Skin of body (tissue), 3 donors: ENCODE measurements at places on chromosomes 4 and X. TPM values are rescaled to one million over a fixed set of nuclear protein-coding genes. Genes with fewer than 3 reads are reported as not detected.
A peak's percentile ranks its signal among the peaks of the same experiment; 100 is the strongest.

The KDR gene
- total RNA-seq = 32.4 TPM

The ATOH1 gene
- 0.30 TPM for total RNA-seq

The YY2 gene
- total RNA-seq = 2.5 TPM

The GAGE12J gene
- total RNA-seq = not detected

The IL1RAPL1 gene
- total RNA-seq = 3.3 TPM

The UGDH gene
- 46.2 TPM for total RNA-seq

The ITIH6 gene
- 0.10 TPM for total RNA-seq

The UXT gene
- total RNA-seq = 75.8 TPM

The PLXNB3 gene
- 2.2 TPM for total RNA-seq

The MAGEA4 gene
- not detected for total RNA-seq

The OSTC gene
- total RNA-seq = 108 TPM

The MSN gene
- 77.5 TPM for total RNA-seq

GRCh38 chrX:149275836-149276235 is 229.3 kb downstream of the IDS start:
- DNase-seq = no peak

DNA sequence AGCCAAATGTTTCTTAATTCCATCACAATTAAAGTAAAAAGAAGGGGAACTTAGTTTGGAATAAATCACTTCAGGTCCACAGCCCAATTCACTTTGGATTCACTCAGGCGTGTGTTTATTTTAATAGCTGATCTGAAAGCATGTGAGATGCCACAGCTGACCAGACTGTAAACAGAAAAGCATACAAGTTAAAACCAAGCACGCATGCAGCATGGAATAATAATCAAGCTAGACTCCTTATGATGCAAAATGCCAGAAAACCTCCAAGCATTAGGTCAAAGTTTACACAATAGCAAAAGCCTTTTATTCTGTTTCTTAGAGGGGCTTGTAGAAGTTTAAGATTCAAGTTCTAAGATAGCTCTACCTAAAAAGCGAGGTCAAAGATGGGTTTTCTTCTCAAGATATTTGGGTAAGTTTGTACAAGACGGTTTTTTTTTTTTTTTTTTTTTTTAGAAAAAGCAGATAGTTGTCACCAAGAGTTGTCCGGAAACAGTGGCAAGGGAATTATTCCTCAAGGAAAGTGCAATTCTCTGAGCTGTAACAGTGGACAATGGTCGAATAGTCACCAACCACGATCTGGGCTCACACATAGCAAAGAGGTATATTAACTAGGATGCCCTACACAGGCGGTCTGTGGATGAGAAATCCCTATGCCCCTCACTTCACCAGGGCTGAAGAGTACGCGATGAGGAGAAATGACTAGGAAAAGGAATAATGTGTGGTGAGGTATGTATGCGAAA is 763 bp upstream of the PRRG1 start:
- no peak for DNase-seq

GRCh38 chr4:164924670-164925238 is 47.8 kb downstream of the APELA start:
- DNase-seq = no peak

DNA sequence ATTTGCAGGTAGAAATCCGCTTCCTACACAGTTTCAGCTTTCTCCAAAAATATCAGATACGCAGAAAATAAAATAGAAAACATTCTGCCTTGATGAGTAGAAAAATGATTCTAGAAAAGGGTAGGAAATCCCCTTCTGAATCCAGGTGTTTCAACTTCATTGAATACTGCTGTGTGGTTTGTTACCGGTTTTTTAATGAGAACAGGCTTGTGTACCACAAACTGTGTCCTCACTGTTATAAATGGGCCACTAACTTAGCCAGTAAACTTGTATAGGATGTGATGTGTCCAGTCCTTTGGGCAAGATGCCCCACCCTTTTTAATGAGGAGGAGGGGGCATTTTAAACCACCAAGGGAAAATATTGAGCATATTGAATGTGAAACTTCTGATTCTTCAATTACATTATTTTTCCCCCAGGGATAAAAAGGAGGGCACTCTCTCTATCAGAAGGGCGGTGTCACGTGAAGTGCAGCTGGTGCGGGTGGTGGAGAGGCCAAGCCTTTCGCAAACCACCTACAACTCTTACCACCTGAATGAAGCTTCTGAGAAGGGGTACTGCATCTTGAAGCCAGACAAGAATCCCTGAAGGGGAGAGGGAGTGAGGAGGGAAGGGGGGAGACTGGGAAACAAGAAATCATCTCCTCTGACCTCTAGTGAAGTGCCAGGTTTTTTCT is 4.5 kb downstream of the CXXC4 start:
- no peak for DNase-seq

GRCh38 chr4:10069075-10069642 is 47.4 kb downstream of the WDR1 start:
- DNase-seq = no peak

GRCh38 chrX:23844502-23845138 is 61.6 kb downstream of the SAT1 start:
- no peak for DNase-seq

DNA sequence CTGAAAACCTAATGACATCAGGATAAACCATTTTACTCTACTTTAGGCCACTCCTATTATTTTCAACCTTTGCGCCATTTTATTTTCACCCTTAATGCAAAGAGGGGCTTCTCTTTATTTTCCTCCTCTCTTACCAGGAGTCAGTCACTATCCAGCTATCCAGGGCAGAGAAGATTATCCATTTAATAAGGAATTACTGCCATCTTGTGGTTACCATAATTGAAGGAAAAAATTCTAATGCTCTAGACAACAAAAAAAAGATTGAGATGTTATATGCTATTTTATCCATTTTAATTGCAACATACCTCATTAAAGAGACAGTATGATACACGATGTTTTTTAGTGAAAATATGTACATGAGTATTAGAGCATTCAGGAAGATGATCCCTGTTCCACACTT is 514.5 kb upstream of the FAM241A start:
- DNase-seq = peak; percentile 37

DNA sequence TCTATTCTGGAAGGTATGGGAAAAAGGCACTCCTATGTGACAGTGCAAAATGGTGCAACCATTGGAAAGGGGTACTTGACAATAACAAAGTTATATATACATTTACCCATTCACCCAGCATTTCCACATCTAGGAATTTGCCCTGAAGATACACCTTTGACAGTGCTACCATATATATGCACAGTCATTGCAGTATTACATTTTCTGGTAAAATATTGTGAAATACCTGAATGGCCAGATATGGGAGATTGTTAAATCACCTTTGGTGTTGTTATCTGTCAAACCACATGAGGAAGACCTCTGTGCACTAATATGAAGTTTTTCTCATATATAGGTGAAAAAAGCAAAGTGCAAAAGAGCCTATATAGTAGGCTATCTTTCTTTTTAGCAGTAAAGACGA is 53.5 kb downstream of the SMAD1 start:
- no peak for DNase-seq

DNA sequence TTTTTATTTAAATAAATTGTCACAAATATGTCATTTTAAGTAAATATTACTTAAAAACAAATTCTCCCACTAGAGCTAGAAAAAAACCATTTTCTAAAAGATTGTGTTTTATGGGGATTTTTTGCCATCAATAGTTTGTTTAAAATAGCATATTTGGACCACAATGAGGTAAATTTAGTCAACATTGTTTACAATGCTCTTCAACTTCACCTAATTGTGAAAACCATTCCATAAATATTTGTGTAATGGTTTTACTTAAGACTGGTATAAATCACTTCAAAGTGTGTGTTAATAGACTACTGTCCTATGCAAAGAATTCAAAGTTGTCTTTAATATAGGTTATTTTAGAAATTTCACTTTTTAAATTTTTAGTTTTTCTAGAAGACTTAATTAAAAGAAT is 1004.2 kb downstream of the PCDH18 start:
- no peak for DNase-seq

DNA sequence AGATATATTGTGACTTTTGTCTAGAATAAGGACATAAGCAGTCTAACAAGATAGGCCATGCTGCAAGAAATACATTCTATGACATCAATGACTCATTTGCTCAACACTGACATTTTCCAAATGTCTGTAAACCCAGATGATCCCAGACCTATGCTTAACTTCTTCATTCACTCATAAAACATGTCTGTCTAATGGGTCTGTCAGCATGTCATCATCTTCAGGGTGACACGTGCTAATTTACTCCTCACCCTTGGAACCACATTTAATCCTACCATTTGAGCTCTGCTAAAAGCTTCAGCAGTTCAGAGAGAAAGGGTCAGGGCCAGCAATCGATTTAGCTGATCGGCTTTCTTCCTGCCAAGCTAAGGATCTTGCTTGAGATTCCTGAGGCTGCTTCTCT is 109.4 kb upstream of the MAP3K15 start:
- DNase-seq = no peak

- DNase-seq = no peak
These were observed 17.0 kb downstream of the SNCA start for GRCh38 chr4:89820010-89820409.

- DNase-seq = no peak
These were observed 678.3 kb upstream of the NR3C2 start for GRCh38 chr4:149120331-149121022.

DNA sequence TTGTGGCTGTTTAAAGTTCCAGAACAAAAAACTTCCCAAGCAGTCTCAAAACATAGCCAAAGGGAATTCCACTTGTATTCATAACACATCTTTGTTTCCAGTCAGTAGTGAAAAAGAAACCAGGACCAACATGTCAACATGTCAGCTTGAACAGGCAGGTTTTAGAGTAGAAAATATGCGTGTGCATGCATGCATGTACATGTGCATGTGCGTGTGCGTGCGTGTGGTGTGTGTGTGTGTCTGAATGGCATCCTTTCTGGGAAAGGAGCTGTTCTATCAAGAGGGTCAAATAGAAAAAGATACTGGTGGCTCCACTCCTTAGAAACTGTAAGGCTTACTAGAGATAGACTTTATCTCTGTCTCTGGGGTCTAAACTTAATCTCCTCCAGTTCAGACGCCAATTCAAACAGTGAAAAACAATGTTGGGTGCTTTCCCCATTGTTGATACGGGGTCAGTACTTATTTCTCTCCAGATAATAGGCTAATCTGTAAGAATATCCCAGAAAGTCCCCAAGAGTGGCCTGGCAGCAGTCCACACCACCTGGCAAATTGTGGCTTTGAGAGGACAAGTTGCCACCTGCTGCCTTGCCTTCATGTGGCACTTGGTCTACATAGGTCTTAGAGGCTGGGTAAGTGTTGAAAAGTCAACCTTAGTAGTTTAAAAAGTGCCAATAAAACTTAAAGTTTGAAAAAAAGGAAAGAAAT is 110.4 kb downstream of the SCD5 start:
- no peak for DNase-seq

GRCh38 chr4:159047478-159048165 is 55.3 kb upstream of the RAPGEF2 start:
- DNase-seq = no peak

- DNase-seq = no peak
These were observed 275.1 kb upstream of the RASGEF1B start for GRCh38 chr4:81746773-81747172.

DNA sequence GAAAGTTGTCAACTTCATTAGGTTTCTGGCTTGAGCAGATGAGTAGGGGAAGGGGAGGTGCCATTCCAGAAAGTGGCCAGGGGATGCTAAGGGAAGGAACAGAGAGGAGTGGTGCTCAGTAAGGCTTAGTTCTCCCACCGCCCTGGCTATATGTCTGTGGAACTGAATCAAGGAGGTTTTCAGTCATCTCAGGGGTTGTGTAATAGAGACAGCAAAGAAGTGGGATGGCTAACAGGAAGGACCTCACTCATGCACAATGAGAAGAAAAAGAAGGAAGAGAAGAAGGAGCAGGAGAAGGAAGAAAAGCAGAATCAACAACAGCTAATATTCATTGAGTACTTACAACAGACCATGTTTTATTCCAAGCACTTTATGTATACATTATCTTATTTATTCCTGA is 368.7 kb downstream of the MID1IP1 start:
- DNase-seq = no peak

- no peak for DNase-seq
These were observed 75.4 kb downstream of the TMEM131L start for GRCh38 chr4:153541456-153542096.

- DNase-seq = no peak
These were observed 35.2 kb downstream of the KDM6A start for GRCh38 chrX:44908153-44908552.

GRCh38 chr4:104848597-104849225 is 298.0 kb upstream of the TET2 start:
- DNase-seq = no peak

DNA sequence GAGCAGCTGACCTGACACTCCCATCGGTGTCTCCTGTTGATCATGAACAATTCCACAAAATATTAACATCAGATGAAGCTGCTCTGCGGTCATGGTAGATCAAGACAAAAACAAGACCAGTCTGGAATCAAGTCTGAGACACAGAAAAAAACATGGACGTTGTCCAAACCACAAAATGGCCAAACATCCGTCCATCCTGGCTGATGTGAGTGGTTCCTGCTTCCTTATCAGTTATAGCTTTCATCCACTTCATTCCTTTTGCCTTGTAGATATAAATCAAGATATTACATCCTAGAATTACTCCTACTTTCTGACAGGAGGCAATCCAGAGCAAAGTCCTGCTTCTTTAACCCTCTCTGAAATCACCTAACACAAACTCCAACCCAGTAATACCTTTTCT is 28.8 kb upstream of the PCSK1N start:
- no peak for DNase-seq

- no peak for DNase-seq
These were observed 74.8 kb upstream of the POF1B start for GRCh38 chrX:85454295-85454694.

GRCh38 chr4:77432717-77433417 is 172.8 kb upstream of the CXCL13 start:
- no peak for DNase-seq

- DNase-seq = no peak
These were observed 7.4 kb downstream of the TADA2B start for GRCh38 chr4:7050481-7051143.
